MM.1S (cell line): ENCODE measurements at places on chromosomes 2 and 18.

- no peak for DNase-seq
- no peaks in the 10 kb centered on the region for H3K27me3 ChIP-seq
- no peak overlapping the region for H3K4me3 ChIP-seq
Measured at GRCh38 chr2:101989740-101990460, 1.9 kb upstream of the IL1R2 start.

DNA sequence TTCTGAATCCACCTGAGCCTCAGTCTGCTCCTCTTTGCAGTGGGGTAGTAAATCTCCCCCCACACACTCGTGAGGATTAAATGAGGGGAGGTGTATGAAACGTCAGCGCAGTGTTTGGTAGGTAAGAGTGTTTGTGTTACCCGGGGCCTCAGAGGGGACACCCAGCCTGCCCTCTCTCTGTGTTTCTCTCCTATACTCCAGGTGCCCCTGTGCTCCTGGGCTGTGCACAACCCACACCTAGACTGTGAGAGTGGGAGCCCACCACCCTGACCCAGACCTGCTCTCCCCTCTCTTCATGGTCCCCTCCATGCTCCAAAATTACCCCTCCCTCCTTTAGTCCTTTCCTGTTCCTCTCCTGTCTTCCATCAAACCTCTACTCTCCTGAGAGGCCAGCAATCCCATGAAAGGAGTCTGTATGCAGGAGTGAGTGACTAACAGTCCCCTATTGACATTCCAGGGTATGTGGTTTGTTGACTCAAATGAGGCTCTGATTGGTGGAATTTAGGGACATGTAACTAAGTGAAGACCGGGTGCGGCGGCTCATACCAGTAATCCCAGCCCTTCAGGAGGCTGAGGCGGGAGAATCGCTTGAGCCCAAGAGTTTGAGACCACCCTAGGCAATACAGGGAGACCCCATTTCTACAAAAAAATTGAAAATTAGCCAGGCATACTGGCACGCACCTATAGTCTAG lies 10.4 kb downstream of the CIB4 start:
- H3K4me3 ChIP-seq: no peak overlapping the region
- H3K27ac ChIP-seq: no peak overlapping the region

- H3K36me3 ChIP-seq: no peaks in the 10 kb centered on the region
- no peaks in the 10 kb centered on the region for H3K27me3 ChIP-seq
- DNase-seq: no peak
- no peak overlapping the region for H3K27ac ChIP-seq
- no peaks in the 10 kb centered on the region for H3K4me1 ChIP-seq
Measured at GRCh38 chr18:8928847-8929780, 173.4 kb upstream of the NDUFV2 start.

DNA sequence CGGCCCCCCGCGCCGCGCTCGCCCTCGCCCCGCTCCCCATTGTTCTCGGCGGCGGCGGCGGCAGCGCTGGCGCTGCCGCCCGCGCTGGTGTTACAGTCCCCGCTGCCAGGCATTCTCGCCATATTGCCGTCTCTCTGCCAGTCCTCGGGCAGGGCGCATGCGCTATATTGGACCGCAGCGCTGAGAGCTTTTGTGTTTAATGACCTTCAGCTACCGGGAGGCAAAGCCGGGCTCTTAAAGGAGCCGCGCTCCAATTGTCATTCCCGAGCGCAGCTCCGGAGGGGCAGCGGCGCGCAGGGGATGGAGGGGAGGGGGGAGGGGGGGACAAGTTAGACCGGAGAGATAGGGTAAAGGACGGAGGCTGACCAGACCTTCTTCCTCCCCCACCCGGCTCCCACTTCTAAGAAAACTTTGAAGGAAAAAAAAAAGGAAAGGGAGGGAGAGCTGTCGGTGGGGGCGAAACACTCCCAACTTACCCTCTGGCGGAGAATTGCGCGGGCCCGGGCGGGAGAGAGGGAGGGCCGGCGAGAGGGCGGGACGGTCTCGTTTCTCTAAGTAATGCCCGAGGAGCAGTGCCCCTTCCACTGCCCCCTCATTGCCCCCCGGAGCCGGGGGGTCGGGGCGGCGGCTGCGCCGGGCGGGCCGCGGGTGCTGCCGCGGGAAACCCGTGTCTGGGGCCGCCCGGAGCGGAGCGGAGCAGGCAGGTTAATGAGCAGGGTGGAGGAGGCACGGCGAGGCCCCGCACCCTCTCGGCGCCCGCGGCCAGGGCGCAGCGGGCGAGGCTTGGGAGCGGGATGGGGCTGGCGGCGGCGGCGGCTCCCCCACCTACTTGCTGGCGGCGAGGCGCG lies at the start of gene KCTD1:
TSS of gene KCTD1 (minus strand) at position 139 of the 848 bp plus-strand sequence. CDS start at position 122, 17 bp downstream.
- peak; percentile 91 for DNase-seq
- no peaks in the 10 kb centered on the region for H3K36me3 ChIP-seq

DNA sequence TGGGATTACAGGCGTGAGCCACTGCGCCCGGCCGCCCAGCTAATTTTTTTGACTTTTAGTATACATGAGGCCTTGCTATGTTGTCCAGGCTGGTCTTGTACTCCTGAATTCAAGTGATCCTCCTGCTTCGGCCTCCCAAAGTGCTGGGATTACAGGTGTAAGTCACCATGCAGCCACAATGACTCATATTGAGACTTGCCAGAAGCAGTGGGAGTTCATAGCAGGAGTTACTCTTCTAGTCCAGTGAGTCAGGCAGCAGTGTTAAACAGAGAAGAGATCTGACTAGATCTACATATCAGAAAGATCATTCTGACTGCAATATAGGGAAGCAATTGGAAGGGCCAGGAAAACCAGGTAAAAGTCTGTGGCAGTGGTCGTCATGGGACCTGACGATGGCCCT lies 1.5 kb upstream of the FLACC1 start:
- H3K36me3 ChIP-seq: no peaks in the 10 kb centered on the region
- H3K4me3 ChIP-seq: no peak overlapping the region
- H3K27me3 ChIP-seq: no peaks in the 10 kb centered on the region
- no peak overlapping the region for H3K27ac ChIP-seq
- DNase-seq: no peak

DNA sequence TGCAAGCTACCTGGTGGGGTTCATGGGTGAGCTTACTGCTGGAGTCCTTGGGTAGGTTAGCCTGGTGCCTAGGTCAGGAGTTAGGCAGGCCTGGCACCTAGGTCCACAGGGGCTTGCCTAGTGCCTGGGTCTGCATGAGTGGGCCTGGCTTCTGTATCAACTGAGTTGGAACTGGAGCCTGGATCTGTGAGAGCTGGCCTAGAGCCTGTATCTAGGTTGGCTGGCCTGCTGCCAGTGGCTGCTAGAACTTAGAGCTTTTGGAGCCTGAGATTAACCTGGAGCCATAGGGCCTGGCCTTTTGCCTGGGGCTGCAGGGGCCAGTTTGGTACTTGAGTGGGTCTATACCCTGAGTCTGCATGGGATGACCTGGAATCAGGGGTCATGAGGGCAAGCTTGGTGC lies 679.4 kb downstream of the NUP35 start:
- H3K4me1 ChIP-seq: no peaks in the 10 kb centered on the region
- no peak overlapping the region for H3K27ac ChIP-seq
- DNase-seq: no peak
- no peak overlapping the region for H3K4me3 ChIP-seq
- no peaks in the 10 kb centered on the region for H3K27me3 ChIP-seq
- no peaks in the 10 kb centered on the region for H3K36me3 ChIP-seq

- no peaks in the 10 kb centered on the region for H3K27me3 ChIP-seq
- no peak overlapping the region for H3K4me3 ChIP-seq
- DNase-seq: no peak
- H3K4me1 ChIP-seq: peaks cover 14% of the 10 kb centered on the region
- no peaks in the 10 kb centered on the region for H3K36me3 ChIP-seq
- no peak overlapping the region for H3K27ac ChIP-seq
Measured at GRCh38 chr2:235049719-235050118, 97.9 kb downstream of the SH3BP4 start.

DNA sequence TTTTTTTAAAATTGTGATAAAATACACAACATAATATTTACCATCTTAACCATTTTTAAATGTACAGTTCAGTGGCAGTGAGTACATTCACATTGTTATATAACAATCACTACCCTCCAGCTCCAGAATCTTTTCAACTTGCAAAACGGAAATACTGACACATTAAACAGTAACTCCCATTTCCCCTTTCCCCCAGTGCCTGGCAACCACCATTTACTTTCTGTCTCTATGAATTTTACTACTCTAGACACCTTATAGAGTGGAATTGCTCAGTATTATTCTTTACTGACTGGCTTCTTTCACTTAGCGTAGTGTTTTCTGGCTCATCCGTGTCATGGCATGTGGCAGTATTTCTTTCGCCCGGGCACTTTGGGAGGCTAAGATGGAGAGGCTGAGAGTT lies 32.6 kb downstream of the FASTKD2 start:
- no peak overlapping the region for H3K4me3 ChIP-seq
- peaks cover 10% of the 10 kb centered on the region for H3K4me1 ChIP-seq
- no peaks in the 10 kb centered on the region for H3K27me3 ChIP-seq
- H3K36me3 ChIP-seq: no peaks in the 10 kb centered on the region

DNA sequence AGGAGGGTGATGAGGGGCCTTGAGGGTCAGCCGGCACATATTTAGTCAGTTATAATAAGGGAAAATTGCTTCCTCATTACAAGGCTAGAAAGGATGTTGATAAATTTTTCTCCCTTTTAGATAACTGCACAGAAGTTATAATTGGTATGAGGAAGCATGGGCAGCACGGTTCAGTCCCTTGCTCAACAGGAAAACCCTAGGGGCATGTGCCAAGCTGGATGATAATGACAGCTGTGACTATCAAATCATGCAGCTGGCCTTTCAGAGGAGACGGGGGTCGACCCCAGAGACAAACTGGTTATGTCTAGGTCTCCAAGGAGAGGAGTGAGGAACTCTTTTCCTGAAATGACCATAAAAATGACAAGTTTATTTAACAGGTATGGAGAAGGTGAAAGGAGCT lies 448.1 kb upstream of the VRK2 start:
- no peaks in the 10 kb centered on the region for H3K36me3 ChIP-seq
- DNase-seq: no peak
- no peaks in the 10 kb centered on the region for H3K4me1 ChIP-seq
- H3K4me3 ChIP-seq: no peak overlapping the region
- H3K27me3 ChIP-seq: no peaks in the 10 kb centered on the region
- H3K27ac ChIP-seq: no peak overlapping the region

DNA sequence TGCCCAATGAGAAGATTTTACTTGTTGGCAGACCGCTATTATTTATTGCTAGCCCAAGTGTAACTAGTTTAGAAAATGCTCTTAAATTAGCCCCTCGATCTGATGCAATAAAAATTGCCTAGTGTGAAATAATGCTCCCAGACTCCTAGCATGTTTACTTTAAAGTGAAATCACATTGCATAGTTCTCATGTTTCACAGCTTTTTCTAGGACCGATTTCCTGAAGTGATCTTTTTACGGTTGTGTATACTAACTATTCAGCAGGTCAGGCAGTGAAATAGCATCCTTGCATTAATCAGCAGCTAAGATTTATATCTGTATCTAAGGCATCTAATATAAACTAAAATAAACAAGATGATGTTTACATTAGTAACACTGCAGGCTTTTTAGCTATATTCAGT lies 52.4 kb downstream of the PMS1 start:
- peaks cover 17% of the 10 kb centered on the region for H3K4me1 ChIP-seq
- H3K27ac ChIP-seq: no peak overlapping the region
- DNase-seq: no peak
- no peaks in the 10 kb centered on the region for H3K27me3 ChIP-seq
- no peak overlapping the region for H3K4me3 ChIP-seq
- no peaks in the 10 kb centered on the region for H3K36me3 ChIP-seq

- no peaks in the 10 kb centered on the region for H3K4me1 ChIP-seq
- H3K36me3 ChIP-seq: no peaks in the 10 kb centered on the region
- no peak for DNase-seq
- no peak overlapping the region for H3K4me3 ChIP-seq
- no peaks in the 10 kb centered on the region for H3K27me3 ChIP-seq
Measured at GRCh38 chr2:207934720-207935119, 90.6 kb downstream of the PLEKHM3 start.

GRCh38 chr2:100060875-100061274 lies 81.5 kb downstream of the AFF3 start:
- H3K4me3 ChIP-seq: no peak overlapping the region
- H3K36me3 ChIP-seq: no peaks in the 10 kb centered on the region
- no peak overlapping the region for H3K27ac ChIP-seq
- no peaks in the 10 kb centered on the region for H3K4me1 ChIP-seq
- DNase-seq: no peak
